ENCODE measurements at places on chromosomes 3 and 15.
A peak's percentile ranks its signal among the peaks of the same experiment; 100 is the strongest.

- DNase-seq: no peak
These were observed 19.6 kb upstream of the C15orf61 start for GRCh38 chr15:67501177-67501835.

DNA sequence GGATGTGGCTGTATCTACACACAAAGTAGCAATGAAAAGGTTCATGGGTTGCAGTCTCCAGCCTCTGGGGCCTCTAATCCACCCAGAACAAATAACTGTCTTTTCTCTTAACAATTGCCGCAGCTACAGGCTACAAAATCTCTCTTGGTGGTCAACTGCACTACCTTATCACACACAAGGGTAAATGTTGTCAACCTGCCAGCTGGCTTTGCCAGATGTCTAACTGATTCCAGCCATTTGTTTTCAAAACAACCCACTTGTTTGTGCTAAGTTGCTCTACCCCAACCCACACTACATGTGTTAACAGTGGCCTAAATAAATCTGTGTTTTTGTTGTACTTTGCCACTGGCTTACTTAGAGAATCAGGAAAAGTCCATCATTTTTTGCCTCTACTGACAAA is 447.3 kb downstream of the TAFA4 start:
- DNase-seq: no peak

DNA sequence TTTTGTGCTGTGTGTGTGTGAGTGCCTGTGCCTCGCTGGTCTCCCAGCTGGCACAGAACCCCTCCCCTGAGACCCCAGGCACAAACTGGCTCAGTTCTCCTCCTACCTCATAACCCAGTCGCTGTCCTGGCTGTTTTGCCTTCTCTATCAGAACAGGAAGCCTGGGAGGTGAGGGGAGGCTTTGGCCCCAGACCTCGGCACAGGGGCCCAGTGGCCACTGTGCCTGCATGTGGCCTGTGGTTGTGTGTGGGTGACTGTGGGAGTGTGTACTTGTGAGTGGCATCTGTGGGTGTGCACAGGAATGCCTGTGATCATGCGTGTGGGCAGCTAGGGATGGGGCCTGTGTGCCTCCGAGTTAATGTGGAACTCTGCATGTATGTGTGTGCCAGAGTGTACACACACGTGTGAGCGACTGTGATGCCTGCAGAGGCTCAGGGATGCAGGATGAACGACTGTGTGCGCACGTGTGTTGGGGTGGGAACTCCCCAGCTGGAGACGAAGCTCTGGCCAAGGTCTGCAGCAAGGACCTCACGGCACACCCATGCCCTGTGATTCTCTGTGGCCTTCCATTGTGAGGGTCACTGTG is 32.3 kb downstream of the PSTPIP1 start:
- DNase-seq: no peak

DNA sequence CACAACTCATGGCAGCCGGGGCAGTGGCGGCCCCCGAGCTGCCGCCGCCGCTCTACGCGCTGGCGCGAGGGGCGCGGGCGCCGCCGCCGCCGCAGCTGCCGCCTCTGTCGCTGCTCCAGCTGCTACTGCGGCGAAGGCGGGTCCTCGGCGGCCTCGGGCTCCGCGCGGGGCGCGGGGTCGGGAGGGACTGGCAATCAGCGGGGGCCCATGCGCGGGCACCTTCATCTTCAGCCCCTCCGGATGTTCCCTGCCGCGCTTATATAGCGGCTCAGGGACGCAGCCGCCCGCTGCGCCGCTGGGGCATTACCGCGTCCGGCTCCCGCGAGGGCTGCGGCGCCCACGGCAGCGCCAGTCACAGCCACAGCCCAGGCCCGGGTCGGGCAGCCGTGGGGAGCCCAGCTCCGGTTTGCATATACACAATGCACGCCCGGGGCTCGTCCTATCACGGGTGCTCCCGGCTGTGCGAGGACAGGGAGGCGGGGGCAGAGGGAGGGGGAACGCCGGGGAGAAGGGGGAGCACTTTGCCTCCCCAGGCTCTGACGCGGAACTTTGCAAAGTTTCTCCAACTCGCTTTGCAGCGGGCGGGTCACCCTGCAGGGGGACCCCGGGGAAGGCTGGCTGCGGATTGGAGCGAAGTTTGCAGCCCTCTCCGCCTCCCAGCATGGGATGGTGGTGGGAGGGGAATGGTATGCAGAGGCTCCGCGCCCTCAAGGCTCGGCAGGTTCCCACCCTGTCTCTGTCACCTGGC is at the start of gene VGLL3:
Gene VGLL3 (minus strand): TSS at position 416 of the 748 bp plus-strand sequence. CDS start 406 bp downstream, at position 10.
- DNase-seq: peak; percentile 46

DNA sequence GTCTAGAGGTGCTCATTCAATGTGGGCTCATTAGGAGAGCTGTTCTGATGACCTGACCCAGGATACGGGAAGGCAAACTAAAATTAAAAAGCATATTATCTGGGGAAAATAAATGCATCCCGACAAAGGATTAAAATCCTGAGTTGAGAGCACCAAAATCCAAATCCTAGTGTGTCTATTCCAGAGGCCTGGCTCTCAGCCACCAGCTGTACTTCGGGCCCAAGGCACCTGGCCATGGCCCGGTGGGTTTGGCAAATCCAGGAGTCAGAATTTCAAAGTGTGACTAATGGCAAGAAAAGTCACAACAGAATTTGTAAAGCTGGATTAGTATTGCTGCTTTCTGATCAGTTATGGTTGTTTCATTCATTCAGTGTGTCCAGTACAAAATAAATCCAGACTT is 2.6 kb upstream of the LYSMD4 start:
- DNase-seq: no peak

DNA sequence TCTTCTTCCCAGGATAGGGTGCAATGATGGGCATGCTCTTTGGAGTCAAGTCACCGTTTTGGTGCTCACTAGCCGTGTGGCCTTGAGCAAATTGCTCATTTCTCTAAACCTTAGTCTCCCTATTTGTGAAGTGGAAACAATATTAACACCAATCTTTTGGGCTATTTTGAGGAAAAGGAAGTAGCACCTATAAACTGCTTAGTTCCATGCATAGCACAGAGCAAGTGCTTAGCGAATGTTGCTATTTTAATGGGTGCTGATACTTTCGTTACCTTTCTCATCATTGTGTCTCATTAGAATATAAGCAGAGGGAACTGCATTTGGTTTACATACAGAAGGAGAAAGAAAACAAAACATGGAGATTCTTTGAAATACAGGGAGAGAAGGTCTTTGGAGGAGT is 66.1 kb downstream of the BOC start:
- DNase-seq: no peak
